Heart left ventricle (tissue), 16 donors: ENCODE measurements at places on chromosomes 11 and 22.

- peak; percentile 61 for DNase-seq
These were observed 712 bp upstream of the SLC2A11 start for GRCh38 chr22:23856721-23857605.

DNA sequence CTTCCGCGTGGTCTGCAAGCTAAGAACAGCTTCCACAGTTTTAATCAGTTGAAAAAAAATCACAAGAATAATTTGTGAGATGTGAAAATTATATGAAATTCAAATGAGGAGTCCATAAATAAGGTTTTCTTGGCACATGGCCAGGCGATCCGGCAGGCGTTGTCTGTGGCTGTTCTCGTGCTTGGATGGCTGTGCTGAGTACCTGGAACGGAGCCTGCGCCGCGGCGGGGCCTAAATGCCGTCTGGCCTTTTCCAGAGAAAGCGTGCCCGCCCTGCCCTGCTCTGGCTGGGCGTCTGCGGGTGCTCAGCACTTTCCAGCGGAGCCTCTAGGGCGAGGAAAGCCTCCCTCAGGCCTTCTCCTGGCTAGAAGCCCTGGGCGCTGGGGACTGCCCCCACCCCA is 41.8 kb downstream of the OSBPL5 start:
- peak; percentile 88 for DNase-seq

DNA sequence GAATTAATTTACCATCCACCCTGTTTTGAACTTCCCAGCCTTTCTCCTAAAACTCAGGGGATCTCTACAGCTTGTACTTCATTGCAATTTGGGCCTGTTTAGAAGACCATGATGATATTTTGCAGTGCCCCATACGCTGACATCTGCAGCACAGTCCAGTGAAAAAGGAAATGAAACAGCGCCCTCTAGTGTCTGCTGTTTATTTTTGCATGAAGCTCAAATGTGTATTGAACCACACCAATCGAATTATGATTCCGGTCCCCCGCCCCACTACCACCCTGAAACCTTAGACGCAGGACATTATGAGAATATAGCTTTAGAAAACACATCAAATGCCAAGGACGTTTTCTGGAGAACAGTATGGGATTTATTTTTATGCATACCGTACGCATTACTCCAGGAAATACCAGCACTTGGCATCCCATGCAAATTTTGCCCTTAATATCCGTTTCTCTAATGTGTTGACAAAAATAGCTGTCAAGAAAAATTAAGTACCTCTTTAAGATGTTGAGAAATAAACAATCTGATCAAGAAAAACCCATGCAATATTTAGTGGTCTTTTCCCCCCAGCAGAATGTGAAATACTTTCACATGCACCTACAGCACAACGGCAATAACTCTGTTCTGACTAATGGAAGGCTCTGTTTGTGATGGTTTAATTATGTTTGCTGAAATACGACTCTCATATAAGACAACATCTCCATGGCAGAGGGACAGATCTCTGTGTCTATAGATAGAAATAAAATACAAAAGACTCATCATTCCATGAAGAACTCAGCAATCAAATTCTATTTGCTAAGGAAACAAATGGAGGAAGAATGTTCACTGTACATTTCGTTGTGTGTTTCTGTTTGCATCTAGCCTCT is 93.9 kb downstream of the TECTA start:
- DNase-seq: peak; percentile 40

DNA sequence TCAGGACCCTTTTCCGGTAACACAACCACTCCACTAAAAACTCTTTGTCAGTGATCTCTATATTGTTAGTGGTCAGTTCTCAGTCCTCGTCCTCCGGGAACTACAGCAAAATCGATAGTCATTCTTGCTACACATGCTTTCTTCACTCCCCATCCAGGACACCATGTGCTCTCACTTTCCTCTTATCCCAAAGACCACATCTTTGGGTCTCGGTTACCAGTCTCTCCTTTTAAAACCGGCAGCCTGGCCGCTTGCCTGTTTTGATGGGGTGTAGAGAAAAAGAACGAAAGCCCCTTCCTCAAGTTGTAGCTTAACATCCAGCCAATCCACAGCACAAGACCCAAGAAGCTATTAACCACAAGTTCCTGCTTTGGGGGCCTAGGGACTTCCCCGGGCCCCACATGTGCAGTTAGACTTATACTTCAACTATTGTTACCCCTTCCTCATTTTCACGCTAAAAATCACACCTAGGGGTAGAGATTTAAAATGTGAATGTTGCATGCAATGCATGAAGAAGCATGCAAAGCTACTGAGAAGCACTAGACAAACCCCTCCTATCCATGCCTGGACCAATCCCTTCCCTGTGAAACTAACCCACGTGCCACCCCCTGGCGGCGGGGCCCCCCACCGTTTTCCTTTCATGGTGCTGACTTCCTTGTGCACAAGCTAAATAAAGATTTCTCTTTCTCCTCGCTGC is 1.5 kb upstream of the TOLLIP start:
- DNase-seq: no peak

DNA sequence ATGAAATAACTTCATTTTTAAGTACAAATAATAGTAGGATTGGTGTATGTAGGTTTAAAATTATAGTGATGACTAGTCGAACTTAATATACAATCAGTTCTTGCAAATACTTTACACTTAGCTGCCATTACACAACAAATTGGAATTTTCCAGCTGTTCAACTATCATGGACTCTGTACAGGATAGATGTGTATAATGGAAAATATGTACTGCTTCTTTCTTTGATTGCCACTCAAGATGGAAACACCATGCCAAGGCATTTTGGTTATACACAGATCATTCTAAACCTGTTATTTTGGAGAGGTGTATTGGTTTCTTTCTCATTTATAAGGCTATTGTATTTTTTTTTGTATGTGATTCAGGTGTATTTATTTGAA is 24.4 kb upstream of the CRTAM start:
- no peak for DNase-seq

DNA sequence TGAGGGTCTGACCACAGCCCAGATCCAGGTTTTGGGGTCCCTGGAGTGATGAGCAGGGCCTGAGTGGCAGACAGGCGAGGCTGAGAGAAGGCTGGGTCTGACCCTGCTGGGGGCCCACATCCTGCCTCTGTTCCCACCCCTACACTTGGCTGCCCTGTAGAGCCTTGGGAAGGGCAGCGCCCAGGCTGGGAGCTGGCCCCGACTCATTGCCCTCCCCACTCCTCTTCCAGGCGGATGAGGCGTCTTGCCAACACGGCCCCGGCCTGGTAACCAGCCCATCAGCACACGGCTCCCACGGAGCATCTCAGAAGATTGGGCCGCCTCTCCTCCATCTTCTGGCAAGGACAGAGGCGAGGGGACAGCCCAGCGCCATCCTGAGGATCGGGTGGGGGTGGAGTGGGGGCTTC is 4.9 kb downstream of the DERL3 start:
- DNase-seq: peak; percentile 67
